ENCODE measurements at places on chromosomes 5 and 9. TPM values are rescaled to one million over a fixed set of nuclear protein-coding genes. Genes with fewer than 3 reads are reported as not detected.
A peak's percentile ranks its signal among the peaks of the same experiment; 100 is the strongest.

- peaks cover 67% of the 10 kb centered on the region for H3K36me3 ChIP-seq
- no peak overlapping the region for H3K4me3 ChIP-seq
- no peaks in the 10 kb centered on the region for H3K4me1 ChIP-seq
Measured at GRCh38 chr5:140509898-140510297, 37.6 kb upstream of the EIF4EBP3 start.

LYSMD3 gene
- total RNA-seq: 14.8 TPM

NDST1 gene
- total RNA-seq: 61.5 TPM

DNA sequence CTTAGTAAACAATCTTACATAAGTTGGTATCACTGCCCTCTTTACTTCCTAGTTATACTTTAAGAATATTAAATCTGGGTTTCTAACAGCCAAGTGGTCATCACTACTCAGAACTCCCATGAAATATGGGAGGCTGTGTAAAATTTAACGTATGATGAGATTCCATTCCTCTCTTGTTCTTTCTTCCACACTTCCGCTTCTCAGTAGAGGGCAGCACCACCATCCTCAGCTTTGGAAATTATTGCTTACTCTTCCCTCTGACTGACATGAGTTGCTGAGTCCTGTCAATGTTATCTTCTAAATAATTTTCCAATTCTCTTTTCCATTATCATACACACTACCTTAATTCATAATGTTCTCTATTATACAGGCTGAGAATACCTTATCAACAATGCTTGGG is 194.0 kb downstream of the RFX3 start:
- no peak overlapping the region for H3K27ac ChIP-seq
- no peaks in the 10 kb centered on the region for H3K36me3 ChIP-seq
- DNase-seq: peak; percentile 12
- no peaks in the 10 kb centered on the region for H3K4me1 ChIP-seq

Measured in WTC11 (cell line).